Right lung (tissue), 10 donors: ENCODE measurements at places on chromosomes 5 and 9.

DNA sequence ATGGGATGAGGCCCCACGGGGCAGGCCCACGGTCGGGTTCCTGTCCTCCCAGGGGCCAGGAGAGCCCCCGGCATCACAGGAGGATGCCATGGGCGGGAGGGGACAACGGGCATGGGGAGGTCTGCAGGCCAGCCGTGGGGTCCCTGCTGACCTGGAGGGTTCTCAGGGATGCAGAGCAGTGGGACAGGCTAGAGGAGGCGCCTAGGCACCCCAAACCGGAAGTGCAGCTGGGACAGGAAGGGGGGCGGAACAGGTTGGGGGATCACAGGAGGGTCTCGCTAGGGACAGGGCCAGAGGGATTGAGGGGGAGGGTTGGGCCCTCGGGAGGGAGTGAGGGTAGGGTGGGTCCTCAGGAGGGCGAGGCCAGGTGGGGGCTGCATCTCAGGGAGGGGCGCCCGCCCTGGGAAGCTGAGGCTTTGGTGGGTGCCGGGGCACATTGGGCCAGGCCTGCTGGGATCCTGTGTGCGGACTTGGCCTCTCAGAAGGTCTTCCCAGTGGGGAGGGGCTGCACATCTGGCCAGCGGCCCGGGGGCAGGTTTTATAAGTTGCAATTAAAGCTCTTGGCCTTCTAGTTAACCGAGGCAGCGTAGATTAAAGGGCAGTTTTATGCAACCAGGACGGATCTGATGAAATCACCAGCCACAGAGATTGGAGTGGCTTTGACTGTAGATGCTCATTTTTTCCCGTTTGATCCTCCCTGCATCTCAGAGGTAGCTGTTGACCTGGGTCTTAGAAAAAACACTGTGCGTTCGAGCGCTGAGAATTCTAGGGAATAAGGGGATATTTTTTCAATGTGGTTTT lies 20.1 kb downstream of the NKD2 start:
- DNase-seq, result no peak

GRCh38 chr9:105636331-105636730 lies 25.9 kb upstream of the TAL2 start:
- DNase-seq, result no peak

GRCh38 chr9:38183994-38184568 lies 115.1 kb upstream of the SHB start:
- no peak for DNase-seq

DNA sequence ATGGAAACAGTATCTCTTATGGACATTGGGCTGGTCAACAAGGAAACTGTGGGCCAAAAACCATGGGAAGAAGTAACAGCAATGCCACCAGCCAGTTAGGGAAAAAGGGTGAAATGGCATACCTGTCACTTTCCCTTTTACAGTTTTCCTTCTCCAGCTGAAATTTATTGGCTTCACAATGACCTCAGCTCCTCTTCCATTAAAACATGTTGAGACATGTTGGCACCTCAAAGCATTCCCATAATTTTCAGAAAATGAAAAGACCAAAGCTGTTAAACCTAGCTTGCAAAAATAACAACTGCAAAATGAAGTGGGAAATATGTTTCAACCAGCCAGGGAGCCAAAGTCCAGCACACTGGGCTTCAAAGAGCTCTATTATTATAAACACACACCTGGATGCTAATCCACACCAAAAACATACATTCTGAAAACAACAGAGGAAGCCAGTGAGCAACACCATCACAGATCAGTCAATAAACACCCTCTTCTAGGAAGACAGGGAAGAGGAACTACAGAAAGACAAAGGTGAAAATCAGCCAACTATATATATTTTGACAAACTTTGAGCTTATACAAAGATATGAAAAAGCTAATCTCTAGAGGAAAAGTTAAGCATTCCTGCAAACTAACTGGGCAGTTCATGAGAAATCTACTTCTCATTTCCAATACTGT lies 78.4 kb upstream of the PTGER4 start:
- DNase-seq, result no peak

DNA sequence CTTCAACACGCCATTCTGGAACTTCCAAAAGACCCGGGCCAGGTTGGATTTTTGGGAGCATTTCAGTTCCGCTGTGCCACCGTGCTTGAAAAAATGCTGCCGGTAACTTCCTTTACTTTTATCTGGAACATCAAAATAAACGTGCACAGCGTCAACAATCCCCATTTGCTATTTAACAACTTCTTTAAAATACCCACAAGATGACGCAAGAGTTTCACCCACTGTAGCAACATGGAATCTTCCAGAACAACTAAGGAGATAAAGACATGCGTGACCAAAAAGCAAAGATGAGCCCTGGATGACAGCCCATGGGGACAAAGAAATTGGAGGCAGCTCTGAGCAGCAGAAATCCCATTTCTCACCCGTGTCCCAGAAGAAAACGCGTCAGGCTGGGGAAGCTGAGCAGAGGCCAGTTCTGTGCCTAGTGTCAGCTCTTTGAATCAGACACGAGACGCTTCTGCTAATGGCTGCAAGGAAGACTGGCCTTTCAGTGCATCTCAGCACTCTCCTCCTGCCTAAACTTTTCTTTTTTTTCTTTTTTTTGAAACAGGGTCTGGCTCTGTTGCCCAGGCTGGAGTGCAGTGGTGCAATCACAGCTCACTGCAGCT lies 61.3 kb downstream of the SECISBP2 start:
- no peak for DNase-seq

GRCh38 chr5:116834796-116835515 lies 260.3 kb upstream of the SEMA6A start:
- DNase-seq, result no peak

DNA sequence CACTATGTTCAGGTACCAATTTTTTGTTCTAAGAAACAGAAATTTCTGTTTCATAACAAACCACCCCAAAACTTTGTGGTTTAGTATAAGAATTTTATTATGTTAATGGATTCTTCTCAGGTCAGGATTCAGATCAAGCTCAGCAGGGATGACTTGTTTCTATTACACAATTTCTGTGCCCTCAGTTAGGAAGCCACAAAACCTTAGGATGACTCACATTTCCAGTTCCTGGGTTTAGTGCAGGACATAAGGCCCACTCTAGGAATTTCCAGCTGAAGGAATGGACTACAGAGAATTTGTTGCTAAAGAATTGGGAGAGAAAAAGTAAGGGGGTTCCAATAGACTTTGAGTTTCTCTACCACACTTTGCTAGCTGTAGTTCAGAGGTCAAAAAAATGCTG lies 629.3 kb downstream of the ANXA1 start:
- no peak for DNase-seq

- DNase-seq, result no peak
These were observed 96.0 kb upstream of the DAPK1 start for GRCh38 chr9:87401681-87402080.
